Right forelimb (tissue), 1 donor: ENCODE measurements at places on chromosomes 1 and 21.

- no peak for DNase-seq
Measured at GRCh38 chr21:46618738-46619379, 14.0 kb upstream of the S100B start.

- no peak for DNase-seq
Measured at GRCh38 chr1:17594690-17595601, 55.4 kb downstream of the ARHGEF10L start.

- no peak for DNase-seq
Measured at GRCh38 chr21:34869545-34869944, 179.6 kb downstream of the RUNX1 start.

DNA sequence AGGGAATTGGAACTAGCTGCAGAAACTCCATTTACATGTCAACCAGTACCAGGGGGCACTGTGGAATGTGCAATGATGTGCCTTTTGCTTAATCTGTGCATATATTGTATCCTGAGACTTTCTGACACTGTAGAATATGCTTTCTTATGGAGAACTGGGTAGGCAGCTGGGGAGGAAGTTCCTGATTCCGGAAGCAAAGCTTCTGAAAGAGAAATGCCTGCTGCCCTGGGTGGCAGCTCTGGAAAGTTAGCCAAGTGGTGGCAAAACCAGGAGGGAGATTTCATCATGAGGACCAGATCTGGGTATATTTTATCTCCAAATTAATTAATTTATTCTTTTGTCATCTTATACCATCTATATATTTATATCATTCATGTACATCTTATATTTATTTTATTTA lies 116.7 kb downstream of the XCL2 start:
- no peak for DNase-seq

DNA sequence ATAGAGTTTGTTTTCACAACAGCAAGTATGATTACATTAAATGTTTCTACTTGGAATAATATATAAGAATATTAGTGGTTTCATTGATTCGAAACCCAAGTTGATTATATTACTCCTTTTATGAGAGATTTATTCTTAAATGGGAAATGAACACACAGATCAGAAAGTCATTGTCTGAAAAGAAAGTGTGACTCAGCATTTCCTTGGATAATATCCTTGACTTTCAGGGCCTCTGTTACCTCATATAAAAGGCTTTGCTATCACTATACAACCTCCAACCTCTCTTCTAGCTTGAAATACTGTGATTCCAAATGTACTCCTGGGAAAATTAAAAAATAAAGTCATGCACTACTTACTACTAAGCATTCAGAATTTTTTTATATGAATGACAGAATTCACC lies 295.3 kb upstream of the LYPLAL1 start:
- no peak for DNase-seq

GRCh38 chr1:29975036-29975694 lies 738.8 kb downstream of the PTPRU start:
- DNase-seq: no peak

GRCh38 chr1:75396745-75397144 lies 214.2 kb downstream of the SLC44A5 start:
- DNase-seq: no peak

GRCh38 chr1:228150461-228151179 lies 890 bp downstream of the GJC2 start:
- DNase-seq: peak; percentile 87

GRCh38 chr1:62765981-62766380 lies 18.0 kb upstream of the ATG4C start:
- DNase-seq: no peak

DNA sequence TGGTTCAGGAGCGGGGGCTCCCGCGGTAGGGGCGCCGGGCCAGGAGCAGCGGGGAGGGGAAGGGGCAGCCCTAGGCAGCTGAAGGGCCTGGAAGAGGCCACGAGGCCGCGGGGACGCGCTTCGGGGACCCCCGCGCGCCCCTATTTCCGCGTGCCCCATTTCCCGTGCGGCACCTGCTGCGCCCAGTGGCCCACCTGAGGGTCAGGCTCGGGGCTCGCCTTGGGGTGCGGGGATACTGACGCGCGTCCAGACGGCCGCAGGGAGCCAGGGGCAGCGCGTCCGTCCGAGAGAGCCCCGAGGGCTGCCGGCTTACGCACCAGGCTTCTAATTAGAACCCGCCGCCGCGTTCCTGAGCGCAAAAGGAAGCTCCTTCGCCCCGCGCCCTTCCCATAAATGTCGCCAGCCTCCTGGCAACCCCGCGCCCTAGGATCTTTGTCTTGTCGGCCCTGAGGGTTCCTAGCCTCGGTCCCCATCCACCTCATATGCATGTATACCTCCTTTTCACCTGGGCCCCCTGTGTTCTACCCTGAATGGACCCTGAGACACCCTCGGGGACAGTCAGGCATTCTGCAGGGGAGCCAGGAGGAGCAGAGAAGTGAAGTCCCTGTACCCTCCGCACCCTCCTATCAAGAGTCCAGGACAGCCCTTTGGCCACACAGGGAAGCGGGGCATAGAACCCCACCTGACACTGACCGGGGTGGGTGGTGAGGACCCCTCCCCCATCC lies 1.8 kb downstream of the WNT3A start:
- no peak for DNase-seq

- DNase-seq: no peak
Measured at GRCh38 chr1:29385966-29386365, 149.6 kb downstream of the PTPRU start.

- DNase-seq: no peak
Measured at GRCh38 chr1:216779686-216780085, 56.5 kb upstream of the ESRRG start.

GRCh38 chr1:17409391-17409811 lies 30.1 kb downstream of the RCC2 start:
- DNase-seq: no peak

DNA sequence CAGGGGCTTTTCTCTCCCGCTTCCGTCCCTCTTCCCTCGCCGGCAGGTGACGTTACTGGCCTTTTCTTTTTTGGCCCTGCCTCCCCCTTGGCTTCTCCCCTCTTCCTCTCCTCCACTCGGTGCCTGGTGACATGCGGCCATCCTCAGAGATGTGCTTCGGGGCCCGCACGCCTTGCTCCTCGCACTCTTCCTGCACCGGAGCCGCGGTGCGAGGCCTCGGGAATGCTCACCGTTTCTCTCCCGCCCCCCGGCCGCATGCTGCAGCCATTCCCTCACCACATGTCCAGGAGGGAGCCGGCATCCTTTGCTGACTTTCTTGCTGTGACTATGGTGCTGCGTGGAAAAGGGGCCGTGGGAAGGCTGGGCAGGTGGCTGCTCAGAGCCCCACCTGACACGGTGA lies 39.3 kb downstream of the PDE9A start:
- DNase-seq: no peak

DNA sequence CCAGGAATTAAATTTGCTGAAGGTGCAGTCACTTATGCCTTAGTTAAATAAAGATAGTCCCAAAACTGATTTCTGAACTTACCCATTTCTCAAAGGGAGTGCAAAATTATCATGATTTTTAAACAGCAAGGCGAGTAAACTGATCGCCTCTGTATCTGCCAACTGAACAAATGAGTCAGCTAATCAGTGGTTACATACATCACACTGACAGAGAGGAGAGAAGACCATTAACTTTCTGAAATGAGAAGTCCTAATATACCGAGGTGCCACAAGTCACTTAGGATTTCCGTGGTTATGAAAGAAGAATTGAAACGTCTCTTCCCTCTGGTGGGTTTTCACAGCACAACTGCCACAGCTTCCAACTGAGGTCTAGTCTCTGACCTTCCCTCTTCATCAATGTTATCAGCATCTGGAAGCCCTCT lies 400.7 kb downstream of the SMYD3 start:
- no peak for DNase-seq

DNA sequence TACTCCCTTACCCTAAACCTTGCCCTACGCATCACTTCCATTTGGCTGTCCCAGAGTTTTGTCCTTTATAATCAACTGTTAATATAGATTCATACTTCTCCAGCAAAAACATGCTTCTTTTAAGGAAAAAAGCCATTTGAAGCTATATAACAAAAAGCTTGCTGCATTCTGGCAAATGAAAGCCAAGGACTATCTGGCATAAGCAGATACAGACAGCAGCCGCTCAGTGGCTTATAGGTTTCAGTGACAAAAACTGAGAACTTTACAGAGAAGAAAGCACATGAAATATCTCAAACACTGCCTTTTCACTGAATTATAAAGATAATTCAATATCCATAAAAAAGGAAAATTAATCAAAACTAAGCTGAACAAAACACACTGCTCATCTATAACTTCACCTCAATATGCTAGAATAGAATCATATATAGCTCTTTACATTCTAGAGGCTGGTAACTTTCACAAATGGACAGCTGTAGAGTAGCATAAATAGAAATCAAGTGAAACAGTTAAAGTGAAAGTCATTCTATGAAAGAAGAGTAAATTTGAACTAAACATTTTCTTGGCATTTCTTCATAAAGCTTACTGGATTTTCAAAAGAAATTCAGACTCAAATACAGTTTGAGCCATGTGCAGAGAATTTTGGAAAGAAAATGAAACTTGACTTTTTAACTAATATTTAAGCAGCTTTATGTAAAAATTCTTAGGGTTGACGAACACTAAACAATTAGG lies 19.6 kb downstream of the CDC42BPA start:
- no peak for DNase-seq

DNA sequence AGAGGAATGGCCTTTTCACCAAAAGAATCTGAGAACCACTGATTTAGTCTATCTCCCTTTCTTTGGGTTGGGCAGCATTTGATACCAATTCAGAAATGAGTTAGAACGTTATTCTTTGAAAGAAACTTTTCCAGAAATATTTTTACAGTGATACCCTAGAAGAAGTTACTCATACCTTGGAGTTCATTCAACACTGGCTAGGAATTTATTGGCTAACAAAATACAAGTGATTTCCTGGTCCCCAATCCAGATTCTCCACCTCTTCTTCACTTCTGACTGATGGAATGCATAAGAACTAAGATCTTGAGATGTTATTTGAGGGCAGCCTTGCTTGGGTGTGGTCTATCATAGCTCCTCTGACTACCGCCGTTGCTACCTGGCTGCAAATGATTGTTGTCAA lies 9.4 kb downstream of the C1orf162 start:
- no peak for DNase-seq

- DNase-seq: no peak
Measured at GRCh38 chr1:159877695-159878444, 15.4 kb upstream of the VSIG8 start.

- no peak for DNase-seq
Measured at GRCh38 chr1:162568802-162569201, 7.3 kb downstream of the UAP1 start.

DNA sequence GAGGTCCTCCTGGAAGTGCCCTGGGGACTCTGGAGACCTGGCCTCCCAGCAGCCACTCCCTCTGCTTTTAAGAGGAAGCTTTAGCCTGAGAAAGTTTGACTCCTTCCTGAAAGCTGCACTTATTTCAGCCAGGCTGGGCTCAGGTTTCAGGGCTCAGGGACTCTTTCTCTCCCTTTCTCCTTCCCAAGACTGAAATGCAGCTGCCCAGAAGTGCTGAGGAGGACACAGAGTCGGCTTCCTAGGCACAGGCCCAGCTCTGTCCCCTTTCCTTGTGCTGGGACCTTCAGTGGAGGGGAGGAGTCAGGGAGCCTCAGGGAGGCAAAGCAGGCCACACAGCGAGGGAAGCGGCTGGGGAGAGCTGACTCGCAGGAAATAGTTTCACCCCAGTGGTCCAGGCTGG lies 137.3 kb downstream of the NAV1 start:
- no peak for DNase-seq

DNA sequence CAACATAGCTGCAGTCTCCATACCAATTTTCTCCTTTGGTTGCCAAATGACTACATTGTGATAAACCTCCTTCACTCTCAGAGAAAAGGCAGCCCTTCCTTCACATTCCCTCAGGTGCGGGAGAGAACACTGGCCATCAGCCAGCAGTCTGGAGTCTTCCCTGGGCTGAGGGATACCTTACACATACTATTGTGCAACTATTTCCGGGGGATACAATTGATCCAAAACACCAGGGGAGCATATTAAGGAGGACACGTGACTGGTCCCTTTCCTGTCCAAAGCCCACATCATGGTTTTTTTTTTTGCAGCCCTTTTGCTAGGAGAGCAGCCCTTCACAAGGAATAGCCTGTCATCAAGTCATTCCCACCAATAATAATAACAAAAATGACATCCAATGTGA lies 172.1 kb upstream of the ZRANB2 start:
- DNase-seq: no peak

DNA sequence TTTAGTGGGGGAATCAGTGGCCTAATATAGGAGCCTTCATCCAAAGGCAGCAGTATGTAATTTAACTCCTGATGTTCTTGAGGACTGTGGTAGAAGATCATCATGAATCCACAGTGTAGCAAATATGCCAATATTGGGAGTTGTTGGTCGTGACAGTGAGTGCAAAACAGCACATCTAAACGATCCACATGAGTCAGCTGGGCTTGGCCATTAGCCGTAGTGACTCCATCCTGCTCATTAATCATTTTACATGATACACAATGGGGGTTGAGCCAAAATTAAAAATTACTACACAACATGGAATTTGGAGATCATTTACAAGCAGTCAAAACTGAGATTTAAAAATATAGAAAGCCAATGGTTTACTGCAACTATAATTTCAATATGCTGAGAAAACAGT lies 653.9 kb upstream of the CAMK1G start:
- DNase-seq: no peak

GRCh38 chr1:15246960-15247614 lies at the start of gene FHAD1:
Gene FHAD1 (plus strand): TSS chr1:15247223. CDS start chr1:15251785, 4,562 bp downstream.
- DNase-seq: peak; percentile 69

DNA sequence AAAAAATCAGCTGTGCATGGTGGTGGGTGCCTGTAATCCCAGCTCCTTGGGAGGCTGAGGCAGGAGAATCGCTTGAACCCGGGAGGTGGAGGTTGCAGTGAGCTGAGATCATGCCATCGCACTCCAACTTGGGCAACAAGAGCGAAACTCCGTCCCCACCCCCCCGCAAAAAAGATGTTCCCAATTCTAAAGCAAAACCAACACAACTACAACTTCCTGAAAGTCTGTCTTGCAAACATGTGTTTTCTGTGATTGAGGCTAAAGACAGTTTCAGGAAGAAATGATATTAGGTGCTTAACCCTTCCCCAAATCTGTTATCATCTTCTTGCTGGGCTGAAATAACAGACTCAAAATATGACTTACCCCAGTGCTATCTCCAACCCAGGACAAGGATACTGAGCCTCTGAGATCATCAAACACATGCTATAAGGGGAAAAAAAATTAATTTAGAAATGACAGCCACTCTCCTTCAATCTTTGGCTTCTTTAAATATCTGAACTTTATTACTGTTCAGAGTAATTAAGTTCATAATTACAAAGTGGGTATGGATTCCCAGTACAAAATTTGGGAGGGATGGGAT lies 28.5 kb downstream of the SORT1 start:
- DNase-seq: no peak

- no peak for DNase-seq
Measured at GRCh38 chr1:53144201-53144600, 1.8 kb upstream of the SLC1A7 start.

DNA sequence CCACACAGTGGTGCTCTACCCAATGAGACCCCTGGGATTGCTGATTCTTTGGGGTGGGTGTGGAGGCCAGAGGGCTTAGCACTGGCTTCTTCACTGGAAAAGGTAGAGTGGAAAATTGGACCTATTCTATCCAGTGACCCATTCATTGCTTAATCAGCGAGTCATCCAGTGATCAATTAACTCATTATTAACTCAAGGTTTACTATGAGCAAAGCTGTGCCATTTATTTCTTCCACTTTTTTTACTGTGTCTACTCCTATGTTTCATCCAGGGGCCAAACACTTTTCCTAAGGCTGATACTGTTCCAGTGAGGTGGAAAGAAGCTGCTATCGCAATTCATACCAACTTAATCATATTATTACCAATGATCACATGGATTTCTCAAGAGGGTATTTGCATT lies 363.9 kb downstream of the RPS6KC1 start:
- DNase-seq: no peak

- DNase-seq: no peak
Measured at GRCh38 chr1:171204296-171204695, 19.2 kb downstream of the FMO2 start.

GRCh38 chr21:27423906-27424595 lies 457.2 kb upstream of the ADAMTS5 start:
- DNase-seq: no peak
